Kidney tubule cell (primary cell): ENCODE measurements at places on chromosomes 16 and 17.

DNA sequence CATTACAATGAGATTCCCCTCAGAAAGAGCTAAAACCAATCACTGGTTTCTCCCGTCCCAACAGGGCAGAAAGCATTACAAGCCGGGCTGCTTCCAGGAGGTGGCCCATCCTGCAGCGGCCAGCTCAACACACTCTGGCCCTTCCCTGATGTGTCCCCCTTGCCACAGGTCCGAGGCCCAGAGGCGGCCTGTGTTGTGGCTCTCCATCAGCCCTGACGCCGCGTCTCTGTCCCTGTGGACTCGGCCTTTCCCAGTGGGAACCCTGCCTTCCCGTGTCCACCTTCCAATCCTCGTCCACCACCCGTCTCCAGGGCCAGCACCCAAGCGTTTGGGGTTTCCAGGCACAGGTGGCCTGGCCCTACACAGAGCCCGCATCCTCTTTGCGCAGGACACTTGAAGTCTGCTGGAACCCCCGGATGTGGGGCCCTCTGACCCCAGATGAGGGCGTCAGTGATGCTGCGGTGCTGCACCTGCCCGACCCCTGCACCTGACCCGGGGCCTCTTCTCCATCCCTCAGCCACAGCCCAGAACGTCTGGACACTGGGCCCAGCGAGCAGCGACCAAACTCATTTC, 21.1 kb downstream of the RAB40B start:
- DNase-seq = no peak

- no peak for DNase-seq
Observed at GRCh38 chr16:4465977-4466779, 8.2 kb downstream of the NMRAL1 start.

GRCh38 chr17:17141860-17142552, 64.1 kb downstream of the PLD6 start:
- DNase-seq = peak; percentile 36

DNA sequence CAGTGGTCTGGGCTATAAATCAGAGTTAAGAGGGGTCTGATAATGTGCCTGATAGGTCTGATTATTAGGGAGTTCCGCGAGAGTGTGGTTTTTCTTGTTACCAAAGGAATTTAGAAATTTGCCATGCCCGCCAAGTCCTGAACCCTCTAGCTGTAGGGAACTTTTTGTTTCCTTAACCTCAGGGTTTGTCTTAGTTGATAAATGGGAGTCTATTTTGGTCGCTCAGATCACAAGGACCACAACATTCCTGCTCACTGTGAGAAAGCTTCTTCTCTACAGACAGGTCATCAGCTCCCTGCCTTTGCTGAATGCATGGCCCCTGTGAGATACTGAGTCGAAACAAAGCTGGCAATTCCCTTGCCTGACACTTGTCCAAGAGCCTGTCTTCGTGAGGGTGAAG, 497.8 kb downstream of the HS3ST4 start:
- no peak for DNase-seq

- no peak for DNase-seq
Observed at GRCh38 chr17:52157603-52158449, 688 bp downstream of the CA10 start.
